Stimulated activated CD8-positive, alpha-beta memory T cell treated with anti-CD3 and anti-CD28 coated beads, Interleukin-15, amount 100 ng/mL, for 1 hour (primary cell): ENCODE measurements at places on chromosomes 3 and 15.

- no peak for DNase-seq
Observed at GRCh38 chr3:175478301-175478700, 619.2 kb downstream of the NAALADL2 start.

GRCh38 chr3:192980632-192981031 lies 63.0 kb upstream of the MB21D2 start:
- no peak for DNase-seq

GRCh38 chr3:64082961-64083541 lies 59.8 kb upstream of the PSMD6 start:
- DNase-seq, result no peak

DNA sequence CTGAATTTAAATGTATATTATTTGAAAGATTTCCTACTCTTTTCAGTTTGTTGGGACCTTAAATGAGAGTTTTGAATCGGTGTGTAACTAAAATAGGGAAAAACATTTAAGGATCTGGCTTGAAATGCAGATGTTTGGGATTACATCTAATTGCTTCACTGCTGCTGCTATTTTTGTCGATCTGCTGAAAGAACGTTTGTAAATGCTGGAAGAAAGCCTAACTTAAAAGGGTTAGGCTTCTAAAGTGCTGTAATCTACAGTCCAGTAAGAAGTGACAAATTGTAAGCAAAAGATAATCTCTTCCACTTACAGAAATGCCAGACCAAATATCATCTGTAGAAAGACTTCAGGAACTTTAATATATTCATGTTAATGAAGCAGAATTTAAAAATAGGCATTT lies 691.6 kb downstream of the ZNF385D start:
- no peak for DNase-seq

- DNase-seq, result no peak
Observed at GRCh38 chr3:132017137-132017536, 17.7 kb downstream of the CPNE4 start.

DNA sequence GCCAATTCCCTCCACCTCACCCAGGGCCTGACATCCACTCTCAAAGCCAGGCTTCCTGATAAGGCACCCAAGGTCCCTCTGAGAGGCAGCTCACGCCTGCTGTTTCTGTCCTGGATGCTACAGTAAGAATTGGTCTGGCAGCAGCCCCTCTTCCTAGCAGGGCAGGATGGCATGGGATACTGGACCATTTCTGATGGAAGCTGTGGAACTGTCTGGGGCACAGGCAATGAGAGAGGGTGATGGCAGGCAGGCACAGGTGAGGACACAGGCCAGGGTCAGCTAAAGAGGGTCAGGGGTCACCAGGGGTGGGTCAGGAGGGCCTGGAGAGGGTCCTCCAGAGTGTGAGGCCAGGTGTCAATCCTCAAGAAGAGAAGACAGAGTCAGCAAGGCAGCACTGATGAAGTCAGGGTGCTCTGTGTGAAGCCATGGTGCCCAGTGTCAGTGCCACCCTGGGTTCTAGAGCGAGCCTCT lies 41.9 kb upstream of the SLC41A3 start:
- DNase-seq, result no peak

- no peak for DNase-seq
Observed at GRCh38 chr3:29065211-29065785, 215.6 kb upstream of the RBMS3 start.

- DNase-seq, result no peak
Observed at GRCh38 chr15:101647251-101647650, 4.9 kb downstream of the TM2D3 start.

DNA sequence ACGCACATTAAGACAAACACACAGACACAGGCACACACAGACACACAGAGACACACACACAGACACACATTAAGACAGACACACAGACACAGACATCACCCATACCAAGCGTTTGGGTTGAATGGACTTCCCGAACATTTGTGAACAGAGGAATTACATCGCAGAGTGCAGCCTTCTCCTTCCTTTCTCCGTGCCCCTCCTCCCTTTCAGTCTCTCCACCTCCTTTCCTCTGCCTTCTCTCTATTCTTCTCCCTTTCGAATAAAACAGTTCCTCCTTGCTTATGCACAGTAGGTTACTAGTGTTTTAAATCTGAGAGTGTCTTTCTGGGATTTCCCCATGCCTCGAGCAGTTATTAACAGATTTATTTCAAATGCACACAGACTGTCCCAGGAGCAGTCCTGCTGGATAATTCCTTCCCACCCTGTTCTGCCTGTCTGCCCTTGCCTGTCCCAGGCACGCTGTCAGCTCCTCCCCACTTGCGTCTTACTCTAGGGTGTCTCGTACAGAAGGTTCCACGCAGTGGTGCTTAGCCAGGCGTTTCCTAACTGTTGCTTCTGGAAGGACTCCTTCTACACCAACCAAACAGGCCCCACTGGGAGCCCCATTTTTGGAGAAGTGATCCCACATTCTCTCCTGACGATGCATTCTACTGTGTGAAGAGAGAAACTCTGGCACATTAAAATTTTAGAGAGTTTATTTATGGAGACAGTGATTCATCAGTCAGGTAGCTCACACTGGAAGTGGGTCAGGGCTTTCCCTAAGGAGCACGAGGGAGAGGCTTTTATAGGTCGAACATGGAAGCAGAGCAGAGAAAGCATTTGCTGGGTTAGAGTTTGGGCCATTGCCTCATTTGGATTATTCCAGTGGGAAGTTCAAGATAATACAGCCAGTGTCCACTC lies 163.8 kb downstream of the SV2B start:
- DNase-seq, result no peak

DNA sequence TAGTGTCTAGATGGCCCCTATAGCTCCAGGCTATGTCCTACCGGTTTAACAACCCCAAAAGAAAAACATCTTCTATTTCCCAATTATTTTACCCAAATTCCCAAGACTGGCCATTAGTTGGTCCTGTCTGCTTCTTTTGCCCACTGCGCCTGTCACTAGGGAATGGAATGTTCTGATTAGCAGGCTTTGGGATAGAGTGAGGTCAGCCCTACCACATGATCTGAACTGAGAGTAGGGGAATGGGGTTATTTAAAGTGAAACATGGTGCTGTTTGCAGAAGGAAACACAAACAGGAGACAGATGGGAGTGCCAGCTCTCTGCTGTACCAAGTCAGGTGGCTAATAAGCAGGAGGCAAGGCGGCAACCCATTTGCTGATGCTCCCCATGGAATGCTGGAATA lies 635.6 kb upstream of the CFAP20DC start:
- DNase-seq, result no peak

DNA sequence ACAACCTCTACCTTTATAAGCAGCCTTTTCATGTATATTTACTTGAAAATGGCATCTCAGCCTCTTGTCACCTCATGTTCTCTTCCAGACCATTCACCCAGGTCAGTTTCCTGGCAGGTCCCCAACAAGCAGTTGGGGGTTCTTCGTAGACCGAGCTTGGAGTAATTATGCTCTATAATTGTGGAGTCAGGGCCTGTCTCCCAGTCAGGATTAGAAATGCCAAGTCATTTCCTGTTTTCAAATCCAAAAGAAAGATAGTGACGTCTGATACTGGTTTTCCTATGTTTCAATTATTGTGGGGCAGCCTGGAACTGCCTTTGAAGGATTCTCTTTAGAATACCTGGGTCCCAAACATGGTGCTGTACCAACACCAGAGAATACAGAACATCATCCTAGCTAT lies 430.6 kb downstream of the MECOM start:
- DNase-seq, result no peak

- no peak for DNase-seq
Observed at GRCh38 chr3:48587686-48588085, 7.4 kb downstream of the COL7A1 start.

DNA sequence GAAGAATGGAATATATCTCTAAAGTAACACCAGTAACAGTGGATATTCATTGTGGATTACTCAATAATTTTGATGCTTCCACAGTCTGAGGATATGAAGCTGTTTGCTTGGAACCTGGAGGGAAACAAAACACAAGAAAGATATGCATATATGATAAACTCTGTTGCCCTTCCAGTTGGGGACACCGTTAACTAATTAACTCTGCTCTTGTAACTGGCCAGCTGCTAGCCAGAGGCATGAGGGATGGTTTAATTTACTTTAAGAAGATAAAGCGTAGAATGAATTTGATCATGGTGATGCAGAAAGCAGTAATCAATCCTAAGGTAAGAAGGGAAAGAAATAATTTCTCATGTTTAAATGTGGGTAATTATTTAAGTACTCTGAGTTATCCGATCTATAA lies 442.6 kb downstream of the NAALADL2 start:
- no peak for DNase-seq

- DNase-seq, result no peak
Observed at GRCh38 chr15:33005582-33005981, 188.9 kb downstream of the FMN1 start.

GRCh38 chr15:88727439-88727838 lies 75.8 kb upstream of the ACAN start:
- no peak for DNase-seq
